ENCODE measurements at places on chromosomes 11 and 22.

GRCh38 chr11:118341815-118342489 lies 553 bp downstream of the CD3D start:
- DNase-seq: no peak

GRCh38 chr11:14644226-14645014 lies 816 bp downstream of the PDE3B start:
- peak; percentile 60 for DNase-seq

DNA sequence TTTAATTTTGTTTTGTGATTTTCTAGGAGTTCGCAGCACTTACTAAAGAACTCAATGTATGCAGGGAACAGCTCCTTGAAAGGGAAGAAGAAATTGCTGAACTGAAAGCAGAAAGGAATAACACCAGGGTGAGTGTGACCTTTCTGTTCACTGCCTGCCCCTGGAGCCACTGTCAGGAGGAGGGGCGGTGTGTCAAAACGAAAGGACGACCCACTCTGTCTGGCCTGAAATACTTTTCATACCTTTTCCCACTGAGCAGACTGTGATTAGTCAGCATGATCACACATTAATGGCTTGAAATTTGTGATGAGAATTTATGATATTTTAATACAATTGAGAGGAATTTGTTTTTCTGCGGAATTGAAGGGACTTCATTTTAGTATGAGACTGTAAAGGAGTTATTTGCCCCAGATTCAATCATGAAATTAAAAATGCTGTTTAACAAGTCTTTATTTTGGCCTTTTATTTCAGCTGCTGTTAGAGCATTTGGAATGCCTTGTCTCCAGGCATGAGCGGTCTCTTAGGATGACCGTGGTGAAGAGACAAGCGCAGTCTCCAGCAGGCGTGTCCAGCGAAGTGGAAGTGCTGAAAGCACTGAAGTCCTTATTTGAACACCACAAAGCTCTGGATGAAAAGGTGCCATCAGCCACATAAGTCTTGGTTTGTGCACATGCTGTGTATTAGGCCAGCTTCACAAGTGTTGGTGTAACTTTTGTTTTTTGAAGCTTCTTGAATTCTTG lies 54.1 kb downstream of the PPFIA1 start:
- peak; percentile 26 for DNase-seq

DNA sequence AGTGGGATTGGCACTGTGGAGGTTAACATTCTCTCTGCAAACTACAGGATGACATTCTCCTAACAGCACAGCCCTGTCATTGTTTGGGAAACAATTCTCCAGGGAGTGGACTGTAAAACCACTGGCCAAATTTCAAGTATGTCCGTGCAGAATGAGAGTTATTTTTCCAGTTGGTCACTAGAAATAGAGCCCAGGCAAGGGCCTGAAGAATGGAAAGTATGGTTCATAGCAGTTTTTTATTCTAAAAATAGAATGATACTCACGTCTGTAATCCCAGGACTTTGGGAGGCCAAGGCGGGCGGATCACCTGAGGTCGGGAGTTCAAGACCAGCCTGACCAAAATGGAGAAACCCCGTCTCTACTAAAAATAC lies 39.0 kb upstream of the CD44 start:
- no peak for DNase-seq

DNA sequence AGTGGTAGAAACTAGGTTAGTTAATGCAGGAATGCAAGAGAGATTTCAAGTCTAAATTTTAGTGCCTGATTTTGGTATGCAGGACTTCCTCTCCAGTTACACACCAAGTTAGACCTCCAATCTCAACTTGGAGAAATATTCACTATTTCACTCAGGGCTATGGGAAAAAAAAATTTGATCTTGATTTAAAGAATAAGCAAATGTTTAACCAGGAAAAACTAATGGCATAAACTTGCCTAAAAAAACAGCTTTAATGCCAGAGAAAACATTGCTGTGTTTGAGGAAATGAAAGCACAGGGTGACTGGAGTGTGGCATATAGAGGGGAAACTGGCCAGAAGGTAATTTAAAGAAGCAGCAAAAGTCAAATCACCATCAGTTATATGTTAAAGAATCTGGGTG lies 575.4 kb upstream of the LRRC4C start:
- DNase-seq: no peak

- no peak for DNase-seq
Observed at GRCh38 chr11:68077617-68078582, 39.1 kb downstream of the TCIRG1 start.

GRCh38 chr11:76444384-76445120 lies at the start of gene EMSY:
TSS of gene EMSY (plus strand) at chr11:76445018. CDS start at chr11:76446939, 1,921 bp downstream.
- DNase-seq: peak; percentile 91

DNA sequence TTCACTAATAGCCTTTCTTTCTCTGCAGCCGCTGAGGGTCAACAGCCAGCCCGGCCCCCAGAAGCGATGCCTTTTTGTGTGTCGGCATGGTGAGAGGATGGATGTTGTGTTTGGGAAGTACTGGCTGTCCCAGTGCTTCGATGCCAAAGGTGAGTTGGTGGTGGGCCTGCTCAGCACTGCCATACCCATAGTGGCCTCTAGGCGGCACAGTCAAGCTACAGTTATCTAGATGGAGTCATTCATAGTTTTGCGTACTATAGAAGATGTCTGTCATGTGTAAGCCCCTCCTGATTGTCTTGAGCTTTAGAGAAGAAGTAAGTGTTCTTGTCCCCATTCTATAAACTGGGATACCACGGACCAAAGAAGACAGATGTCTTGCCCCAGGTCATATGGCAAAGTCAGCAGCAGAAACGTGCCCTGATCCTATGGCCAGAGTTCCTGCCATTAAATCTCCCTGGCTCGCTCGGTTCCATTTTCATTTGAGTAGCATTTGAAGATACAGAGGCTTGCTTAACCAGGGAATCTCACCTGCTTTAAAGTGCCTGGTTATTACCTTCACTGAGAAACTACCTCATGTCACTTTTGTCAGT lies 42.1 kb upstream of the CRTAM start:
- peak; percentile 86 for DNase-seq

GRCh38 chr11:130448416-130449309 lies at the start of gene ADAMTS15:
TSS of gene ADAMTS15 (plus strand) at chr11:130448645. CDS start at chr11:130448974, 329 bp downstream.
- peak; percentile 68 for DNase-seq

DNA sequence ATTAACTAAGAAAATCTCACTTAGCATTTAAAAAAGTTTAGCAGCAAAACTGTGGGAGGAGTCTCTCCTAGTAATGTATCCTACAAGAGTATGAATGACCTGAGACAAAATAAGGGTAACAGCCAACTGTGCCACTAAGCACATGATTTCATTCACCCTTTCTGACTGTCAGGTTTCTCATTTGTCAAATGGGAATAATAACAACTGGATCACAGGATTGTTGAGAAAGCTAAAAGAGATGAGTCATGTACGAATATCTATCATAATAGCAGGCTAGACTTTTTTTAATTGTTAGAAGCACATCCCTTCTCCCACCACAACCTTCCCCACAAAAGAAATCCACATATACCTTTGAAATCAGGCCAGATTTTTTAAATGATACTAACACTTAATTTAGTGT lies 39.5 kb downstream of the MTMR2 start:
- DNase-seq: no peak

- no peak for DNase-seq
Observed at GRCh38 chr11:11413776-11414175, 60.7 kb upstream of the CSNK2A3 start.

- no peak for DNase-seq
Observed at GRCh38 chr11:40388097-40388818, 1071.2 kb downstream of the LRRC4C start.

- DNase-seq: no peak
Observed at GRCh38 chr11:19075636-19076035, 15.1 kb upstream of the MRGPRX2 start.

- DNase-seq: no peak
Observed at GRCh38 chr11:36763187-36763586, 165.2 kb upstream of the RAG2 start.

DNA sequence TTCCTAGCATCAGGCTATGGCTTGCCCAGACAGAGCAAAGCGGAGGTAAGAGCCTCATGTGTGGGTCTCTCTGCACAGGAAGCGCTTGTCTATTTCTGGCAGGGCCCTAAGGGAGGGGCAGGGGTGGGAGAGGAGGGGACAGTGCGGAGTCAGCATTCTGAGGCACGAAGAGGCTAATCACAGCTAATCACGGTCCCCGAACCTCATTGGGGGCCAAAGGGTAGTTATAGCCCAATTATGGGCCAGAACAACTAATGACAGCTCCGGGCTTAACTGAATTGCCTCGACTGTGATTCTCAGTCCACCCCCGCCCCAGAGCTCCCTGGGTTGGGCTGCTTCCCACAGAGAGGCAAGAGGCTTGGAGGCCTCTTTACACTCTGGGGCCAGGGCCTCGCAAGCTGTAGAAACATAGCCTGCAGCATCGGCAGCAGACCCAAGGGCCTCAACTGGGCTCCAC lies 72.7 kb upstream of the PRDM11 start:
- DNase-seq: no peak

GRCh38 chr22:41925783-41926460 lies 684 bp downstream of the TNFRSF13C start:
- peak; percentile 87 for DNase-seq

- DNase-seq: no peak
Observed at GRCh38 chr11:117724104-117724503, 72.9 kb downstream of the DSCAML1 start.

GRCh38 chr11:19648321-19648720 lies 64.3 kb upstream of the NAV2 start:
- DNase-seq: no peak
